ENCODE measurements at places on chromosomes 6 and 20.

- no peak for DNase-seq
These were observed 57.8 kb downstream of the PHACTR3 start for GRCh38 chr20:59662161-59662560.

DNA sequence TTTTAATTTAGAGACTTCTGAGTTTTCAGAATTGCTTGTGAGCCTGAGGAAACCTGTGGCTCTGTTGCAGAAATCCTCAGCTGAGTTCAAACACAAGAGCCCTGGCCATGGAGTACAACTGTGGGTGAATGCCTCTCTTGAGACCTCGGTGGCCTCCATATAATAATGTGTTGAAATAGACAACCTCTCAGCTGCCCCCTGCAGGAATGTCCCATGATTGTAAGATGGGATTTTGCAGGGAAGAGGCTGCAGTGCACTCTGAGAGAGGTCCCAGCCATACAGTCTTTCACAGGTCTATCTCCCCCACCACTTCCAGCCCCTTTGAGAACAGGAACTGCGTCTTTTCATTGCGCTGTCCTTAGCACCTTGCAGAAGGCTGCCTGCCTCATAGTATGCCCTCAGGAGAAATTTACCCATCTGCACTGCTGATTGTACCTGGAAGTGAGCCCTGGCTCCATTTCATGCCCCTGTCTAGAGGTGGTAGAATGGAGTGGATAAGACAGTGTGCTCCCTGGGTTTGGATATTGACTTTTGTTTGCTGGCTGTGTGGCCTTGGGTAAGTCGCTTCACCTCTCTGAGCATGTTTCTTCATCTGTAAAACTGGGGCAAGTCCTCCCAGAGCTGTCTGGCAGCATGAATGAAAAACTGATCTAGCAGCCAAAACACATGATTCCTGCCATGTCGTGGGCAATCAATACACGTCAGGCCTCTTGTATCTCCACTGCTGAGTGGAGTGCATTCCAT is 16.8 kb upstream of the CDH22 start:
- DNase-seq, result no peak

- DNase-seq, result no peak
These were observed 16.9 kb upstream of the TAB2 start for GRCh38 chr6:149300563-149300962.

GRCh38 chr20:53834062-53834442 is 236.3 kb downstream of the BCAS1 start:
- DNase-seq, result no peak

DNA sequence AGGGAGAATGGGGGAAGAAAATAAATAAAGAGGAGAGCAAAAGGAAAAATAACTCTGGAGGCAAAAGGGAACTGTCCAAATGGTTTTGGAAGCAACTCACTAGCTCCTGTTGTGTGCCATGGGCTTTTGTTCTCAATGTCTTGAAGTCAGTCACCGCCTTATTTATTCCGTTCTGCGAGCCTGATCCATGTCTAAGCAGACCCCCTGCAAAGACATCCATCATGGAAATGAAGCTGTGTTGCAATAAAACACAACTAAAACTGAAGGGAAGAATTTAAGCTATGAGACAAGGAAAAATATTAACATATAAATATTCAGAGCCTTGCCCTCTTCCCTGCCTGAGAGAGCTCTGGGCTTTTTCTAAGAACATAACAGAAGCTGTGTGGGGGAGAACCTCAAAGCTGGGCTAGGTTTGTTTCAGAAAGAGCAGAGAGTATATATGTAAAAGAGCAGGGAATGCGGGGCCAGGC is 373.2 kb upstream of the CNR1 start:
- DNase-seq, result no peak

GRCh38 chr6:41602864-41603608 is 35.2 kb upstream of the MDFI start:
- DNase-seq, result peak; percentile 82
